Trophoblast cell (in vitro differentiated cells and primary cell): ENCODE measurements at places on chromosomes 4 and X.
A peak's percentile ranks its signal among the peaks of the same experiment; 100 is the strongest.

DNA sequence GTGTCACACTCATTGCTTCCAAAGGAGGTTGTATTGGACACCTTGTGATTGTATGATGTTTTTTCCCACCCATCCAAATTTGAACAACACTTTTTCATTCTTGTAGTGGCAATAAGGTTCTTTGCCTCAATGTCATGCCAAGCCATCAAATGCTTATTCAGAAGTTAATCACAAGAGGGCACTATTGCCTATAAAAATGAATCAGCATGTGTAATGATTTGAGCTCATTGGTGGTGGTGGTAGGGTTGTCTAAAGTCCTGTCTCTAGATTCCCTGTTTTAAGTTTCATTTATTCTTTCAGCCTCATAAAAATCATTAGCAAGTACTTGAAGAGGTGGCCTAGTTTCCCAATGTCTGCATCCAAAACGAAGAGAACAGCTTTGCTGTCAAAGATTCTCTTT, 37.0 kb downstream of the IRS4 start:
- peak; percentile 65 for DNase-seq

DNA sequence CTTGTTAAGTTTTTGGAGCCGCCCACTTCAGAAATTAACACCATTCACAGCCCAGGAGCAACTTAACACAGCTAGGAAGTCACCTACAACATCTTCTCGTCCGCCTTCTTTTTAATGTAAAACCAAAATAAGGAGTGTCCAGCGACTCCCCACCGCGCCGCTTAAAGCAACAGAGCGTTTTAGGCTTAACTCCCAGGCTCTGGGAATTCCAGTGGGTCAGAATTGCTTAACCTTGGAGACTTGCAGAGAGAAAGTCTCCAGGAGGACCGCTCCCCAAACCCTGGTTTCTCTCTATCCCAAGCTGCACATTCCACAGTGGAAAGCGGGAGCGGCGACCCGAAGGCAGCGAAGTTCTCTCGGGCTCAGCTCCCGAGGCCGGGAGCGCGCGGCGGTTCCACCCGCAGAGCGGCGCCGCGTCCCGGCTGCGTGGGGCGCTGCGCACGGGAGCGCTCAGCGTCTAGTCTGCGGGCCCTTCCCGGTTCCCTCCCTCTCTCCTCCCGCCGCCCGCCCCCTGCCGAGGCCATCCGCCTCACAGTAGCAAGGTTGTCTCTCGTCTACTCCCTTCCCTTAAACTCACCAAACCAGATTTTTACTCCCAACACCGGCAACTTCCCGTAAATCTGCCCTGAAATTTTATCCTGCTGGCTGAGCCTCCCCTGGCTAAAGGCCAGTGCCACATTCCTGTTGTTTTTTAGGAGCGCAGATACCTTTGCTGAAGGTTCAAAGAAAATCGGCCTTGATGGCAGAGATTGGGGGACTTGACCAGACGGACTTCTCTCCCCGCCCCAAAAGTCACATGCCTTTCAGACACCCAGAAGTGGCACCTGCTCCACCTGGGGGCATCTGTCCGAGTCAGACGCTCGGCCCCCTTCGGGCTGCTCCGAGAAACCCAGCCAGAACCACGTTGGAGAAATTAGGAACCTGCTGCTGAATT, at the start of gene RBM47:
RBM47 (minus strand) TSS at position 464 of the 934 bp plus-strand sequence. CDS start 190,971 bp downstream, outside the sequence.
- peak; percentile 92 for DNase-seq

- no peak for DNase-seq
Observed at GRCh38 chr4:26780539-26780938, 80.1 kb upstream of the STIM2 start.

- DNase-seq = no peak
Observed at GRCh38 chr4:185998791-185999190, 70.2 kb upstream of the TLR3 start.

GRCh38 chr4:24599275-24599674, 14.9 kb upstream of the DHX15 start:
- DNase-seq = no peak

- no peak for DNase-seq
Observed at GRCh38 chr4:3827616-3828492, 61.7 kb downstream of the ADRA2C start.
